ENCODE measurements at places on chromosomes 7 and 10. TPM values are rescaled to one million over a fixed set of nuclear protein-coding genes. Genes with fewer than 3 reads are reported as not detected.

DNA sequence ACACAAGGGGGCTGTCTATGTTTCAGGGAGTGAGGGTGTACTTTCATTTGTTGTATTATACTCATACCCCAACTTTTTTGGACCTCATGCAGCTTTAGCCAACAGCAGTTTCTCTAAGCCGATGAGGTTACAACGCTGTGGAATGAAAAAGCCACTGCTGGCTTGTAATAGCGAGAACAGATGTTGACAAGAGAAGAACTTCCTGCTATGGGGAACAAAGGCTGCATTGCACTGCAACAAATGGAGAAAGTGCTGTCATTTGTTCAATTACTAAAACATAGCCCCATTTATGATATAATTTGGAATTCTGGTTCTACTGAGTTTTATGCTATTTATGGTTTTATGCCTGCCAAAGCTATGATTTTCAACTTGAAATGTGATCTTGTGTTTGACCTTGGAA, 104.2 kb upstream of the TMEM72 start:
- DNase-seq, result no peak

DNA sequence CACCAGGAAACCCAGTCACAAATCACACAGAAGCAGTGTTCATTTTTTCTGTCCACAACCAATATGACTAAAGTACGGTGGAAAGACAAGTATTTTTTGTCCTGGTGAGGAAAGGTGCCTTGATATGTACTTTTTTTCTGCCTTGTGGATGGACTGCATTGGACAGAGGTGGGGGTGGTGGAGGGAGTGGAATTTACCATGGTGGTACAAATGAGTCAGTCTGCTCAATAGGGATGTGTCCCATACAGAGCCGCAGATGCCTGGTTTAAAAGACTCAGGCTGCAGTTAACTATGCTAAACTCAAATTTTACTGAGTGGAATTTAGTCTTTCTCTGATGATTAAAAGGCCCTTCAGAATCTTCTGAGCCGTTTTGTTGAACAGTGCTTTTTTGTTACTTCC, 674.5 kb upstream of the GALNT17 start:
- no peak for DNase-seq

GRCh38 chr7:72438491-72438890, 26.4 kb upstream of the CALN1 start:
- no peak for DNase-seq

DNA sequence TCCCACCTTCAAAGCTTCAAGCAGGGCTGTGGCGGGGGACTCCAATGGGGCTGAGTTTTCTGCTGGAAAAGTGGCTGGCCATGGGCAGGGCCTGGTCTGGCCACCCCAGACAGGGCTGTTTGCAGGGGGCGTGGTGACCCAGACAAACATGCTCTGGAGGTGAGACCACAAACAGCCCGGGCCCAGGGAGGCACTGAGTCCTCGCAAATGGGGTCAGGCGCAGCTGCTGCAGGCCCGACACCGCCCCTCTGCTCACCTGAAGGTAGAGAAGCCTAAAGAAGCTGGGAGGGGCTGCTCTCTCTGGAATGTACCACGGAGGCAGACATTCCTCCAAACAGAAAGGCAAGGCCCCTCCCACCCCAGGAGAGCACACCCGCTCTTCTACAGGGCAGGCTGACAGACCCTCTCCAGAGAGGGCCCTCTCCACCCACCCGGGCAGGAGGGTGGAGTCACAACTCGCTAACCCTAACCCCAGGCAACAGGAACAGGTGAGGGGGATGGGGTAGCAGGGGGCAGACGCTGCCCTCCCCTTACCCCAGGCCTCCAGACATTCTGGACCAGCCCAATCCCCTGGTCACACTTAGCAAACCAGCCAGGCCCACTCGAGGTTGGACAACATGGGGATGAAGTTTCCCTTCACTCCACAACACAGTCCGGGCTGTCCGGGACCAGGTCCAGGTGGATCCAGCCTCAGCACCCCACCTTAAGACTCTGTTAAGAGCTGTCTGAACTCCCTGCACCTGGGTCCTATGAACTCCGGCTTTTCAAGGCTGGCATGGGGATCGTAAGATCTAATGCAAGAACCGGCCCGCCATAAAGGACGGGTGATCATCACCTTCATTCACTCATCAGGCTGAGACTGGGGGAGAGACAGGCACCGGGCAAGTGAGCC, 32.3 kb downstream of the OAT start:
- no peak for DNase-seq

DNA sequence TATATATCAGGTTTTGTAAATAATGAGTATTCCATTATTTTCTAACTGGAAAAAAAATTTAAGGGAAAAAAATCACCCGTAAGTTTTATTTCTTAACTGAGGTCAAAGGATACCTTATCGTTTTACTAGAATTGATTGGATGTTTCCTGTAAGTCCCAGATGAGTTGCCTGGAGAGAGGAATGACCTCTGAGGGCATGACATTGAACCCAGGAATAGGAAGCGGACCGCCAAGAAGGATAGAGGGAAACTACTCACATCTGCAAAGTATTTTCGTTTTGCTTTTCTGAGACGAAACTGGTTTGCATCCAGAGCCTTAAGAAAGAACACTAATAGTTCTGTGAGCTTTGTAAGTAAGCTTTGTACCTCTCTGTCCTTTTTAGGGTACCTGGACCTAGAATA, 17.4 kb downstream of the RABGEF1 start:
- DNase-seq, result no peak

DNA sequence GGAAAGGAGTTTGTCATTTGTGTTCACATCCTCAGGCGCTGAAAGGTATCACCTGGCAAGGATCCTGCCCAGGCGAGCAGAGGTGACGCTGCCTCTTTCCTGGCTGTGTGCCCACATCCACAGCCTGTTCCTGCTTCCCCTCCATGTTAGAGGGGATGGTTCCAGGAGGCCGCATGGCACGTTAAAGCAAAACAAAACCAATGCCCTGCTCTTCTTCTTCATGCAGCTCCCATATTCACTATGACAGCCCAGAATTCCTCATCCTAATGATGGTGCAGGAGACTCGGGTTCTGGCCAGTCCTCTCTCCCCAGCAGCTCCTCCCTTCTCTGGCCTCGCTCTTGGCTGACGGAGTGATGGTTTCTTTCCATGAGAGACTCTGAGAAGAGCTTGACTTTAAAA, 678.5 kb upstream of the ANKRD30A start:
- DNase-seq, result no peak

GRCh38 chr10:7007600-7008190, 403.1 kb downstream of the SFMBT2 start:
- DNase-seq, result no peak

- DNase-seq, result no peak
Measured at GRCh38 chr7:43244784-43245183, 132.3 kb downstream of the HECW1 start.

DNA sequence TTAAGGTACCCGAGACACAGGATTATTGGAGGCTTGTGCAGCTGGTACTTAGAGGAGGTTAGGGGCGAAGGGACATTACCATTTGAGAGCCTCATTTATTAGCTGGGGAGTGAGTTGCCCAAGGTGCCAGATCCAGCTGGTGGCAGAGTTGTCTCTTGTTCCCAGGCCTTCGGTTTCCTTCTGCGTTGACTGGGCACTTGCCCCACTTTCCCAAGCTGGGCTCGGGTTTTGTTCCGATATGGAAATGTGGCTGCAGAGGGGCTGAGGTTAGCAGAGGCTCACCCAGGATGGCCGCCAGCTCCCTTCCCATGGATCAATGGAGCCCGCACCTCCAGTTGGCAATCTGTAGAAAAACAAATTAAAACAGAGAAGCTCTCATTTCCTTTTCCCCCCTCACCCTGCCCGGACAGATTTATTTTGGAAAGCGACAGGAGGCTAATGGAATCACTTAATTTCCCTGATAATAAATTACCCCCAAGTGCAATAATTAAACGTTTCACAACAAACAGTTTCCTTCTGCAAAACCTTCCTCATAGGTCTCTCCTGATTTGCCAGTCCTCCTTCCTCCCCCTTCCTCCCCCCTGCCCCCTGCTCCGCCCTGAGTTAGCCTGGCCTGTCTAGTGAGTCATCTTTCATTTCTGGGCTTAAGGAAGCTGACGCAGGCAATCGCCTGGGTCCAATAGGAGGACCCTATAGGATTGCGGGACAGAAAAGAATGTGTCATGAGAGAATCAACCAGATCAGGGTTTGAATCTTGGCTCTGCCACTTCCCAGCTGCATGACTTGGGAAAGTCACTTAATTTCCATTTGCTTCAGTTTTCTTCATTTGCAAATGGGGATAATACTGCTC, 51.7 kb downstream of the ADRA2A start:
- DNase-seq, result no peak

The PIP4K2A gene
- 67.6 TPM for total RNA-seq

GRCh38 chr10:126350216-126350992, 37.9 kb downstream of the ADAM12 start:
- no peak for DNase-seq

DNA sequence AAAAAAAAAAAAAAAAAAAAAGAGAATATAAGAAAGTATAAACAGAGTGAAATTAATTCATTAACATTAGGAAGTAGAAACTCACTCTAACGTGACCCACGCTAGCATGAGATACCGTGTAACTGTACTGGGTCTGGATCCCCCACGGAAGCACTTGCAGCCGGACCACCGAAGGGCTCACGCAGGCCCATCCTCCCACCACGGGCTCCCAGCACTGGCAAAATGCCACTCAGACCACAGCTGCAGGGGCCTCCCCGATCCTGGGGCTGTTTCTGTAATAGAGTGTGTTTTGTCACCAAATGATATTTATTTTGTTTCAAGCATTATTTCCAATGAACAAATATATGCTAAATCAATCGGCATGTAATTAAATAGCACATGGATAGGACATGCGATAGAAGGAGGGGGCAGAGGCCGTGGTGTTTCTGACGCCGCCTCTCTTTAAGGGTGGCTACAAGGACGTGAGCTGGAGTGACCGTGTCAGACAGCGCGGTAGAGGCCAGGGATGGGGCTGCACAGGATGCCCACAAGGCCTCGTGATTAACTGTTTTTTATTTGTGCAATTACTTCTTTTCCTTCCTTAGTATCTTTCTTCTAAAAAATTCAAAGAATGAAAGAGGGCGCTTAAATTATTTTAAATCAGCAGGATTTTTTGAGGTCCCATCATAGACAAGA, 568.5 kb downstream of the PTPRN2 start:
- no peak for DNase-seq

The ELN gene
- 83.3 TPM for total RNA-seq

The GHRHR gene
- total RNA-seq, result not detected

- peak; percentile 50 for DNase-seq
Measured at GRCh38 chr10:804191-804781, 114.8 kb upstream of the DIP2C start.

The NPSR1 gene
- total RNA-seq, result not detected

GRCh38 chr7:66602159-66602558, 26.5 kb upstream of the KCTD7 start:
- no peak for DNase-seq

DNA sequence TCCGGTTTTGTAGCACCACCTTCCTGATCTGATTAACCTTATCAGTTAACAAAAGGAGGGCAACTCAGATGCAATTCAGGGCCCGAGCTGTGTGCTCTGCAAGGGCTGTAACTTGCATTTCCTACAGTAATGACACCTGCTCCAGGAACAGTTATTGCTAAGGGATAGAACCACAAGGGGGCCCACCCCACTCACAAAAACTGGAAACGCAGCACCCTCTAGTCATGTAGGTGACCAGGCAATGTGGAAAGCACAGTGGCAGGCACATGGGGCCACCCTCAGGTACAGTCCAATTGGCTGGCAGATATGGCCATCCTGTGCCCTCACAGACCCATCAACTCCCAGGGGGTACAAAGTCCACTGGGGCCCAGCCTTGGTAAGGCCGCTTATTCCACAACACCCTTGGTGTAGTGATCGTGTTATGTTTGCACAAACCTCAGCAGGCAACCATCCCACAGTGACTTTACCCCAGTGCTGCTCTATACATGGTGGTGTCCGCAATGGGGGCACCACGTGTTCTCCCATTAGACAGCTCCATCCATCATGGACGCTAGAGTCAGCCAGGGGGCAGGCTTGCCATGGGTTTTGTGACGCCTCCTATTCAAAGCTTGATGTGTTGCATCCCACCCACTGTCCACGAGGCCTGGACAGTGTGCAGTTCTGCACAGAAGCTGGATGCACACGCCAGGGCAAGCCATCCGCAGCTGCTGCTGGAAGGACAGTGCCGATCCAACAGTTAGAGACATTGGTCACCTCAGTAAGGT, 9.4 kb downstream of the RNF133 start:
- DNase-seq, result no peak

DNA sequence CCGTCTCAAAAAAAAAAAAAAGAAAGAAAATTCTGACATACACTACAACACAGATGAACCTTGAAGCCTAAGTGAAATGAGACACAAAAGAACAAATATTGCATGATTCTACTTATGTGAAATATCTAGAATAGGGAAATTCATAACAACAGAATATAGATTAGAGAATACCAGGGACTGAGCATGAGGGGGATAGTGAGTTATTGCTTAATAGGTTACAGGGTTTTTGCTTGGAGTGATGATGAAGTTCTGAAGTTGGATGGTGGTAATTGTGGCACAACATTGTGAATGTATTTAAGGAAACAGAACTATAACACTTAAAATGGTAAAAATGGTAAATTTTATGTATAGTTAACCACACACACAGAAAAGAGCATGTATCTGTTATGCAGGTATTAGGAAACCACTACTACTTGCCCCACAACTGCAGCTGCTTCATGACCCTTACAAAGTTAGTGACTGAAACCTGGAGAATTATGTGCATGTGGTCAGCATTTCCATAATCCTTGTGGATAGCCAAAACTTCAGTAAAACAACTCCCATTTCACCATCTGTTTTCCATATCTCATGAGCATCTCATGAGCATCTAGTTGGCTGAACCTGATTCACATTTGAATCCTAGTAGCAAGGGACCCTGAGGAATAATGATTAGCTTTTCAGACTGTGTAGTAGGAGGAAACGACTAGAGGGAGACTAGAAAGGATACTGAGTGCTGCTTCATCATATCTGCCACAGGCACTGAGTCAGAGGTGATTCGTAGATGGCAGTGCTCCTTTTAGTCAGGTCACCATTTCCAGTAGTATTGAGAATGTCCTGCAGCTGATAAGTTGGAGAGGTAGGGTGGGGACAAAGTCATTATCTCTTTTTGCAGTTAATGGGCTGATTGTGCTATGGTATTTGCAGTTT, 26.3 kb downstream of the SAMD8 start:
- DNase-seq, result no peak

GRCh38 chr10:77926566-77927401, at the start of gene DLG5:
Gene DLG5, minus strand, starts transcription at chr10:77926755. Its CDS starts 235 bp downstream, at chr10:77926520.
- peak; percentile 74 for DNase-seq

DNA sequence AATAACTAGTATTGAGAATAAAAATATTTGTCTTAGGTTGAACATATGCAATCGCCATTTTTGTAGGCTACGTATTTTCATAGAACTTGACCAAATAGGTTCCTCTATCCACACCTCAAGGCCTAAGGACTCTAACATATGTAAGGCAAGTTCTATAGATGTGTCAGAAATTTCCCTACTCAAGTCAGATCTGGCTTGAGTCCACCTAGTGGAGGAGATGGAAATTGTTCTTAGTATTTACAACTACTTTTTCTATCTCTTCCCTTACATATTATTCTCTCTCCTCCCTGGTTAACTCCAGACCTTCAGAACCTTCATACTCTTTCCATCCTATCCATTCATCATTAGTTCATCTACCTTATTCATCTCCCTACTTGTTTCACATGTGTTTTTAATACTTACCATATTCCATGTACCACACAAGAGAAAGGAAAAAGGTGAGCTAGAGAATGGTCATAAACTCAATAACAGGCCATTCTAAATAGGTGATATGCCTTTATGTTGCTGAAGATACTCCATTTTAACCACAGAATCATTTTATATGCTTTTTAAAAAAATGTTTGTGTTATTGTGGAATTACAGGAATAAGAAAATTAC, 174.5 kb upstream of the HDAC9 start:
- no peak for DNase-seq

All from lower lobe of right lung (tissue), 2 donors.